Activated CD8-positive, alpha-beta memory T cell treated with anti-CD3 and anti-CD28 coated beads, Interleukin-2, amount 50 U/mL, for 4 hours (primary cell): ENCODE measurements at places on chromosomes 4 and X.

- DNase-seq = no peak
Measured at GRCh38 chr4:123110147-123110546, 187.8 kb upstream of the NUDT6 start.

DNA sequence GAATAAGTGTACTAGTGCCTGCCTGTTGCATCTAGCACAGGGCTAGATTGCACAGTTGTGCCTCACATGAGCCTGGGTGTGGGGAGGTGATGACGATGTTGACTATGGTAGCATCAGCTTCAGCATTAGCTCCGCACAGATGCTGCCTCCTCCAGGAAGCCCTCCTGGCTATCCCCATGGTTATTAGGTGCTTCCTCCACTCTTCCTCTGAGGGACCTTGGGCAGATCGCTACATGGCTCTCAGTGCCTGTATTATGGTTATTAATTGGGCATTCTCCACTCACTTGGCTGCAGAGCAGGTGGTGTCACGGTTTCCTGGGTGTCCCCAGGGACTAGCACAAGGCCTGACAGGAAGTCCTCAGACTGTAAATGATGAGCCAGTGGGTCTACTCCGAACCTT lies 325.6 kb downstream of the ARHGAP10 start:
- DNase-seq = no peak

GRCh38 chr4:163505374-163505773 lies 10.9 kb downstream of the TMA16 start:
- no peak for DNase-seq

DNA sequence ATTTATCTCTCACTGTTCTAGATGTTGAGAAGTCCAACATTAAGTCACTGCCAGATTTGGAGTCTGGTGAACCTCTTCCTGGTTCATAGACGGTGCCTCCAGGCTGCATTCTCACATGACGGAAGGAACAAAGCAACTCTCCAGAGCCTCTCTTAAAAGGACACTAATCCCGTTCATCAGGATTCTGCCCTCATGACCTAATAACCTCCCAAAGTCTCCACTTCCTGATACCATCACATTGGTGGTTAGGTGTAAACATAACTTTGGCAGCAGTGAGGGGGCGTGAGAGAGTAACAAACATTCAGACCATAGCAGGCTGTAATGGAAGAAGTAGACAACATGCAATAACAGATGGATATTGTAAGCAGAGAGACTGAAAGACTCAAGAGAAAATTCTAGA lies 388.6 kb downstream of the PDHA2 start:
- DNase-seq = no peak

DNA sequence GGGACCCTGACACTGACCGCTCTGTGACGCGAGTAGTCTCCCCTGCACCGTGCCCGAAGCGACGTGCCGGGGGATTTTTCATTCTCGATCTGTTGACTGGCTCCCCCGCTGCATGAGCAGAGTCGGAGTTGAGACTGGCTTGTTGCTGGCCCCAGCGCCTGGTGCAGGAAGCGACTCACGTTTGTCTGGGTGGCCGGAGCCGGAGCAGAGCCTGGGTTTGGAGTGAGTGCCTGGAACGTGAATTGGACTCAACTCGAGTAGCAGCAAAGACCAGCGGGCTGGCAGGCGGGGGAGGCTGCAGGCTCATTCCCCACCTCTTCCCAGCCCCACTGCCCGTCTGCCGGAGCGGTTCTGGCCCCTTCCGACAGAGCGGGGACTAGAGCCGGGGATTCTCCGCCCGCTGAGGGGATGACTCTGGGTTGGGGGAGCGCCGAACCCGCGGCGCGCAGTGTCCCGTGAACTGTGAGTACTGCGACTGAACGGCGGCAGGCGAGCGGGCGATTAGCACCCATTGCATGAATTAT lies 554 bp downstream of the PCDH7 start:
- DNase-seq = no peak

GRCh38 chr4:161655148-161655547 lies 508.7 kb downstream of the FSTL5 start:
- no peak for DNase-seq

DNA sequence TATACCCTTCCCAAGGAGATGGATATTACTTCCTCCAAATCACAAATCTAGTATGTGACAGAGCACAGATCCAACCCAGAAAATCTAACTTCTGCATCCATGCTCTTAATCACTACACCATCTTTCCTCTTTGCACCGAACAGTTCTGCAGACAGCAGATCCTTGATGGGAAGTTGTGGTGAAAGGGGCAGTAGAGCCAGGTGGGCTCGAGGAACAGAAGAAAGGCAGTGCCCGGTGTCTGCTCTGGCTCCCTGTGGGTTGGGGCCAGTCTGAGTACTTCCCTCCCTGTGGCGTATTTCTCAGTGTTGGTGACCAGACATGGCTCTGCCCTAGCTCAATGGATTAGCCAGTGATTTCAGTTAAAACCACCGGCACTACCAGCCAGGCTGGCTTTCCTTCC lies 15.3 kb downstream of the HOPX start:
- no peak for DNase-seq

DNA sequence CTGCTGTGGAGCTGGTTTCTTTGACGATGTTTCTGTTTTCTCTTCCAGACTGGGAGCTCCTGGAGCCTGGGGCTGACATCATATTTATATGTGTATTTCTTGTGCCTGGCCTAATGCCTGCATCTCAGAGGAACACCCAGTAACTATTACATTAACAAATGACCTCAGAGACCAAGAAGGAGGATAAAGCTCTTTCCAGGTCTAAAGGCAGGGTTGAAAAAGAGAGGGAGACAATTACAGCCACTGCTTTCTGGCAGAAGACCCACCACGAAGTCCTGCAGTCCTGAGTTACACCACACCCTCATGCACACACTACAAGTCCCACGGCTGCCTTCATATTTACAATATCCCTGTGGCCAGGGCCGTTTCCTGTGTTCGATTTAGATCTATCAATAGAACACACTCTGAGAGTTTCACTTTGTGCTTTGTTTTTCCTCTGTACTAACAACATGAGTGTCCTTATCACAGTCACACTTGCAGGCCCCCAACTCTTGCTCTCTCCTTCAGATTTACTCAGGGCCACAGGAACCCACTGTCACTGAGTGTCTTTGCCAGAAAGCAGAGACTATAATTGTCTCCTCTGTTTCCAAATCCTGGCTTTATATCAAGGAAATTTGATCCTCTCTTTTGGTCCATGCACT lies 535.5 kb downstream of the MID1IP1 start:
- no peak for DNase-seq

DNA sequence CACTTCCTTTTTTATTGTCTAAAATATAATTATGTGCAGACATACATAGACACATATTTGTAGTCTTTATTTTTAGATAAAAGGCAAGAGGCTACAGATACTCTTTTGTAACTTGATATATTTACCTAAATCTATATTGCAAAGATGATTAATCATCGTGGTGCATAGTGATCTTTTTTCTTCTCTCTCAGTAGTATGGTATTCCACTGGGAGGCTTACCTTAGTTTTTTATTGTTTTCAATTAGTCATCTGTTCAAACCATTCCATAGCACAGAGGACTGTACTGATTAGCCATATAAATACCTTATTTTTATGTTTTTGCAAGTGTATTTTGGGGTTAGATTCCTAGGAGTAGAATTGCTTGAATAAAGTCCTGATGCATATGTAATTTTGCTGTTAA lies 619.7 kb downstream of the GRXCR1 start:
- DNase-seq = no peak

DNA sequence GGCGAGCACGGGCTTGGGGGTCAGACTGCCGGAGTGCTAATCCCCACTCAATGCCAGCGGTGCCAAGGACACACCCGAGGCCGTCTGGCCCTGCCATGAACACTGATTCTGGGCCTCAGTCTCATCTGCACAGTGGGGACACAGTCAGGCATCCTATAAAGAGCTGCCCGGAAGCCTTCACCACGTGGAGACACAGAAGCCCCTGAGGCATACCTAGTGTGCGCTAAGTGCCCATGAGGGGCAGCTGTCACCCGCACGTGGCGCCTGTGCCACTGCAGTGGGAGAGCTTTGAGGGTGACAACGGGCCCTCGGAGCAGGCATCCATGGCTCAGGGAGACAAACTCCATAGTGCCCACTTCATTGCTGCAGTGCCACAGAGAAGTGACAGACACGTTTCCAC lies 86.3 kb downstream of the PHKA2 start:
- DNase-seq = no peak

DNA sequence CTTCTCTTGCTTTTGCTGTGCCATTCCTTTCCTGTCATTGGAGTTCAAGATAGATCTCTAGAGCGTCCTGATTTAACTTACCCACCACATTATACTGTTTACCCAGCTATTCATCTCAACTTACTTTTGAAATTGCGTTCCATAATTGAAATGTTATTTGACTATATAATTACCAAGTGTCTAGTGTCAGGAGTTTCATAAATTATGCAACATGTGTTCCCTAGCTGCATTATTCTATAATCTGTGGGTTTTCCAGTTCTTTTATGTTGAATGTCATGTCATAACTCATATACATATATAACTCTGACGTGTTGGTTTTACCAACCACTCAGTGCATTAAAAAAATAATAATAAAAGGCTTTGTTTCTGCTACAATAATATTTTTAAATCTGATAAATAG lies 285.9 kb upstream of the ARSJ start:
- DNase-seq = no peak

DNA sequence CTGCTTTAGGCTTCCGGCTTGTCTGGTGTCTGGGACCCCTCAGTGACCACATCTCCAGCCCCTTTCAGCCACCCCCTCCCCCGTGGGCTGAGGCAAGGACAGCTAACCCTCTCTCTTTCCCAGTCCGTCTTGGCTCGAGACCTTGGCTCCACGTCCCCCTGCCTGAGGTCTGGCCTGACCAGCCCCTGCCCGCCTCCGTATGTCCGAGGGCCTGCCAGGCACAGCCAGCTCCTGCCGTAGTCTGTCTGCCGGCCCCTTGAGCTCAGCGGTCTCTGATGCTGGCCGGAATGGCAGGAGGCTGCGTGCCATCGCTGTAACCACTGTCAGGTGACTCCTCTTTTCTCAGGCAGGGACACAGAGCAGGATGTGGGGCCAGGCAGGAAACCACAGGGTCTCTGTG lies 73.3 kb upstream of the LRPAP1 start:
- DNase-seq = no peak

DNA sequence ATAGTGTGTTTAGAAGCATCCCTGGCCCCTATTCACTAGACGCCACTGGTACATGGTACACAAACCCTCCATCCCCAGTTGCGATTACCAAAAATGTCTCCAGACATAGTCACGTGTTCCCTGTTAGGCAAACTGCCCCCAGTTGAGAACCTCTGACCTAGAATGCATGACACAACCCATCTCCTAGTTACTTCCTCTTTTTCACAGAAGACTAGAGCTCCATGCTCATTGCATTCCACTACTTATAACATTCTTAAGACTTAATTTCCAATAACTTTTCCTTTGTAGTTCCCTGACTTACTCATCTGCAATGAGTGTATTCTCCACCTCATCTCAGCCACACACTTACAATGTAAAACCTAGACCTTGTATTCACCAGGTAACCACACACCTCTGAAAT lies 68.6 kb downstream of the PRSS12 start:
- no peak for DNase-seq

GRCh38 chr4:100414016-100414790 lies 103.6 kb downstream of the EMCN start:
- DNase-seq = no peak

DNA sequence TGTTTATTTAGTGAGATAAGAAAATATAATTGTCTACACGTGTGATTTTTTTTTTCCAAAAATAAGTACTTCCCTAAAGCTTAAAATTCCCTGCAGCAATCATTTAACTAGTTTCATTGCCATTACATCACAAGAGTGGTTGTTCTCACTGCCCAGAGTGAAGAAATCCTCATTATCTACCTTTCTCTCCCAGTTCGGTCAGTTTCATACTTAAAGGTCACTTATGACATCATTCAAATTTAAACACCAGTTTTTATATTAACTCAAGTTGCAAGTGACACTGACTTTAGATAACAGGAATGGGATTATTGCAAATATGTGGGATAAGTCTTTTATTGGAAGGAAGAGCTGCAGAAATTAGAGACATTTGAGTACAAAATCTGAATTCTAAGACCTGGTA lies 1699.8 kb upstream of the IGFBP7 start:
- DNase-seq = no peak

DNA sequence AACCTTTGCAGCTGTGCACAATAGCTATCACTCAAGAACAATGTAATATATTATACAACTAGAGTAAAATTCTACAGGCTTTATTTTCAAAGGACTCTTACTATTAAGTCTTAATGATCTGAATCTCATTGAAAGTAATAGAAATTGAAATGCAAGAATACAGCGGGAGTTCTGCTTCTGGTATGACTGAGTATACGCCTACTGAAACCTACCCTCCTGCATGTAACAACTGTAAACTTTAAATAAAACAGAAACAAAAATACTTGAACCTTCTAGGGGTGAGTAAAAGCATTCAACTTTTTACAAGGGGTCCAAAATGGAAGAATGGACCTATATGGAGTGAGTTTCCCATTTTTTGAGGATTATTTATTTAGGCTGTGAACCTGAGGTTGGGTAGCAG lies 13.5 kb downstream of the DCHS2 start:
- no peak for DNase-seq

- peak; percentile 41 for DNase-seq
Measured at GRCh38 chr4:145098675-145099037, 545 bp downstream of the ABCE1 start.

GRCh38 chr4:20544645-20545044 lies 155.6 kb upstream of the PACRGL start:
- DNase-seq = no peak

DNA sequence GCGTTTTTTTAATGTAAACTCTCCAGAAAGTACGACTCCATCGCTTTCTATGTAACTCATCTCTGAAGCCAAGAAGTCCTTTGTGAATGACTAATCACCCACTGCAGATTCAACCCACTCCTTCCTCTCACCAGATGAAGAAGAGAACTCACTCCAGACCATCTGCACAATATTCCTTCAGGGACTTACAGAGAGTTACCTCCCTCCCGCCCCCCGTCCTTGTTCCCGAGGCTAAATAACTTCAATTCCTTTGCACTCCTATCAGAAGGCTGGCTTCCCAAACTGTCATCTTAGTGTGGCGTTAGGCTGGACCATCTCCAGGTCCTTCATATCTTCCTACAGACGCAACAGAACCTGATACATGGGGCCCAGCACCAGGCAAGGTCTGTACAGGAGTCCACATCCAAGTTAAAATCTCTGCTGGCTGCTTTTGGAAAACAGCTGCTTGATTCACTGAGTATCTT lies 82.4 kb downstream of the AFAP1 start:
- no peak for DNase-seq
